ENCODE measurements at places on chromosomes 1 and 21.

GRCh38 chr21:44583089-44583799 is 2.8 kb upstream of the KRTAP10-5 start:
- DNase-seq, result no peak

- DNase-seq, result no peak
Measured at GRCh38 chr1:204286315-204286714, 72.5 kb upstream of the GOLT1A start.

GRCh38 chr1:54475946-54476516 is 69.8 kb upstream of the SSBP3 start:
- DNase-seq, result no peak

GRCh38 chr1:165854101-165854845 is 26.9 kb downstream of the UCK2 start:
- no peak for DNase-seq

GRCh38 chr1:113983826-113984225 is 4.6 kb downstream of the OLFML3 start:
- DNase-seq, result no peak

DNA sequence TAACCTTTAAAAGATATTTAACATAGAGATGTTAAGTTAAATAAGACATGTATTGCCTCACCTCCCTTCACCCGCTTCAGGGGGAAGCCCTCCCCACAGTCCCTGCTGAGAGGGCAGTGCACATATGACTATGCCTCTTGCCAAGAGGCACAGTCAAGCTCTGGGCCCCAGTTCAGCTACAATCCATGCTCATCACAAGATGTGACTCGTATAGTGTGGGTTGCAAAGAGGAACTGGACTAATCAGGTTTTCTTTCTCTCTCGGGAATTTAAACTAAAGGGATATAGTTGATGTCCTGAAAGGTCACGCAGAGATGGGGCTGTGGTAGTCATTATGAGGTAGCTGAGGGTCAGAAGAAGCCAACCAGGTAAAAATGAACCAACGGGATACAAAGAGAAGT is 35.6 kb downstream of the LYST start:
- DNase-seq, result peak; percentile 4

GRCh38 chr1:221093903-221094791 is 214.9 kb downstream of the HLX start:
- no peak for DNase-seq

DNA sequence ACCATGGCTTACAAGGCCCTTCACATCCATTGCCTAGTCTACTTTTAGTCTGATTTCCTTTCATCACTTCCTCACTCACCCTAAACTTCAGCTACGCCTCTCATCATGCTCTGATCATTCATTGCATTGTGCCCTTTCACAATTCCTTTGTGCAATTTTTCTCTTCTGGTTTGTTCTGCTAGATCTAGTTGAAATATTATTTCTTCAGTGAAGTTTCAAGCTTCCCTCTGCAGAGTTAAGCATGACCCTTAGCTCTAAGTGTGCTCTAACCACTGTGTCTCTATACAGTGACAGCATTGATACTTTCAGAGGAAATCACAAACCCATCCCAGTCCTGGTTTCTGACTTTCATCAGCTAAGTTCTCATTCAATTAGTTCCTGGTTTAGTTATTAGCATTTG is 166.1 kb downstream of the PLA2G4A start:
- DNase-seq, result no peak

DNA sequence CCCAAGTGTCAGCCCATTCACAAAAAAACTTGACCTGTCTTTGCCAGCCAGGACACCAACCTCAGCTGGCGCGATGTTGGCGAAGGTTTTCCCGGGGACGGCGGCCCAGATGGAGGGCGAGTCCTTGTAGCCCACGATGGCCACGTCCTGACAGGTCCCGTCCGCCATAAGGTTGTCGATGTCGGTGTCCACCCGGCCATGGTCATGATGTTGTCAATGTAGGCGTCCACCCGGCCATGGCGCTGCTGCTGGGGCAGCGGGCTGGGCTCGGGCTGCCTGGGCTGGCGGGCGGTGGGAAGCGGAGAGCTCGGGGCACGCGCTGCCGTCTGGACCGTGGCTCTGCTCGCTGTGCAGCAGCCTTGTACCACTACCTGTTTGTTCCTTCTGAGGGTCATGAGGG is 18.3 kb upstream of the MYOC start:
- no peak for DNase-seq

GRCh38 chr1:58739856-58740466 is 40.1 kb upstream of the MYSM1 start:
- DNase-seq, result no peak

GRCh38 chr1:3717715-3718601 is 34.3 kb upstream of the CCDC27 start:
- no peak for DNase-seq

Data from stimulated activated CD4-positive, alpha-beta T cell treated with anti-CD3 and anti-CD28 coated beads, Interleukin-1b, Interleukin-23, amount 100 ng/mL, for 24 hours (primary cell).